ENCODE measurements at places on chromosomes 12 and 14.

- DNase-seq, result no peak
Measured at GRCh38 chr12:32148372-32148771, 41.7 kb downstream of the BICD1 start.

GRCh38 chr14:93228550-93228949 lies 21.5 kb downstream of the UBR7 start:
- DNase-seq, result no peak

DNA sequence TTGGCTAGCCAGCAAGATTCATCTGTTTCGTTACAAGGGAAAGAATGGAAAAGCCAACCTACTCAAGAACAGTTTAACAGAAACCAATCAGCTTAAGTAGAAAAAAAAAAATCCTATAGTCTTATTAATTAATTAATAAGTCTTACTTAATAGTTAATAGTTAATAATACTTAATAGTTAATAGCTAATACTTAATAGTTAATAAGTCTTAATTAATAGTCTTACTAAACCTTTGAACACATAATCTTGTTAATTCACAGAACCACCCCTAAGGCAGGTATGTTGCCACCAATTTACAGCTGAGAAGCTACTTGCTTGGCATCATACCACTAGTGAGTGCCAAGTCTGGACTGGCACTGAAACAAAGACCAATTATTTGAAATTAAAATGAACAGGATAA lies 19.9 kb downstream of the MFAP5 start:
- DNase-seq, result no peak

- DNase-seq, result peak; percentile 88
Measured at GRCh38 chr12:62631471-62632410, 165.1 kb downstream of the MON2 start.

- no peak for DNase-seq
Measured at GRCh38 chr12:49973361-49973830, 649 bp downstream of the AQP6 start.

DNA sequence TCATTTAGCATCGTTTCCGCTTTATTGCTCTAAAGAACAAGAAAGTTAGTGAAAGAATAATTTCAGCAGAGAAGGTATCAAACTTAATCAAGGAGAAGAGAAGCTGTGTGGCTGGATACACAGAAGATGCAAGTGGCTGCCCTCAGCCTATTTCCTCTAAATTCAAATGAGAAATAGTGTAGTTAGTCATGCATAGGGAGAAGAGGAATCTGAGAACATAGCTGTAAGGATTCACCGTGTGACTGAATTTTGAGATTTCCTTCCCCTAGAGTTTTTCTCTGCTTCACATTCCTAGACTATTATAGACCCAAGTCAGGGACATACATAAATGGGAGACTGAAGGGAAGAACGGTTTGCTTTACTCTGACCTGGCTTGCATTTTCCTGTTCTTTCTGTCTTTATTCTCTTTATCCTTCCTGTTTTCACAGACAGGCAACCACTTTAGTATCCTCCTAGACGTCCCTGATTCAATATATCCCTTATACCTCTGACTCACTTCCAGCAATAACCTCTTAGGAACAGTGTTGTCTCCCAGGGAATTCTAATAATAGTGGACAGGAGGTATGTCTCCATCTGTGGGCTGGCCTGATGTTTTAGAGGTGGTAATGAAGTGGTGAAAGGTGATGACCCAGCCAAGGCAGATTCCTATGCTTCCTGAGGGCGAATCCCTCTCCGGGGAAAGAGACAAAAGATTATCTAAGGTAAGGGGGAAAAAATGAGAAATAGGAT lies 7.0 kb downstream of the RNASE10 start:
- no peak for DNase-seq

DNA sequence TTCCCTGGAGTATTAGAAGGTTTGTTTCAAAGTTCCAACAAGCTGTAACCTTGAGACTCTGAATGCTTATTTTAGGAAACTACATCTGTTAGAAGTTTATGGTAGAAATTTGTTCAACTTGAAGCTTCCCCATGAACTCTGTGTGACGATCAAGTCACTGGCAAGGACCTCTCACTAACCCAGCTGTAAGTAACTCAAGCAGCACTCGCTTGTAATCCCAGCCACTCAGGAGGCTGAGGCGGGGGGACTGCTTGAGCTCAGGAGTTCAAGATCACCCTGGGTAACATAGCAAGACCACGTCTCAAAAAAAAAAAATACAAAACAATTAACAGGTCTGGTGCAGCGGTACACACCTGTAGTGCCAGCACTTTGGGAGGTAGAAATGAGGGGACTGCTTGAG lies 25.6 kb downstream of the TESC start:
- no peak for DNase-seq

DNA sequence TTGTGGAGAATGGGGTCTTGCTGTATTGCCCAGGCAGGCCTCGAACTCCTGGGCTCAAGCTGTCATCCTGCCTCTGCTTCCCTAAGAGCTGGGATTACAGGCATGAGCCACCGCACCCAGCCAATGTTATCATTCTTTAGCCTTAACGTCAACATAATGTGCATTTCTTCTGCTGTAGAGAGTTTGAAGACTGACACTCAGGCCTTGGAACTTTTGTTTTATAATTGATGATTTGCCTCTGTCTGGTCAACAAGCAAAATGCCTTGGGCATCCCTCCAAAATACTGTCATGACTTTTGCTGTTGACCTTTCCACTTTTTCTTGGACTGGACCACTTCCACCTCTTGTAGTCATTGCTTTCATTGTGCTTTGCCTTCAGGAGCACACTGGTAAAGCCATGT lies 29.0 kb downstream of the FAM234B start:
- DNase-seq, result no peak

- DNase-seq, result no peak
Measured at GRCh38 chr12:27426743-27427487, 19.6 kb upstream of the SMCO2 start.

DNA sequence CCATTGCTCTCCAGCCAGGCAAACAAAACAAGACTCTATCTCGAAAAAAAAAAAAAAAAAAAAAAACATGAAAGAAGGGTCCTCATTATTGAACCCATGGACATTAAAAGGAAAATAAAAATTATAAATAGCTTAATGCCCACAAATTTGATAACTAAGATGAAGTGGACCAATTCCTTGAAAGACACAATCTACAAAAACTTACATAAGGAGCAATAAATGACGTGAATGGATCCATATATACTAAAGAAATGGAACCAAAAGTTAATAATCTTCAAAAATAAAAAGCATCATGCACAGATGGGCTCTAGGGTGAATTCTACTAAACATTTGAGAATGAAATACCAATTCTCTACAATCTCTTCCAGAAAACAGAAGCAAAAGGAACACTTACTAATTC lies 47.7 kb upstream of the AP4S1 start:
- no peak for DNase-seq

- DNase-seq, result no peak
Measured at GRCh38 chr12:131987552-131987951, 37.8 kb downstream of the EP400 start.

DNA sequence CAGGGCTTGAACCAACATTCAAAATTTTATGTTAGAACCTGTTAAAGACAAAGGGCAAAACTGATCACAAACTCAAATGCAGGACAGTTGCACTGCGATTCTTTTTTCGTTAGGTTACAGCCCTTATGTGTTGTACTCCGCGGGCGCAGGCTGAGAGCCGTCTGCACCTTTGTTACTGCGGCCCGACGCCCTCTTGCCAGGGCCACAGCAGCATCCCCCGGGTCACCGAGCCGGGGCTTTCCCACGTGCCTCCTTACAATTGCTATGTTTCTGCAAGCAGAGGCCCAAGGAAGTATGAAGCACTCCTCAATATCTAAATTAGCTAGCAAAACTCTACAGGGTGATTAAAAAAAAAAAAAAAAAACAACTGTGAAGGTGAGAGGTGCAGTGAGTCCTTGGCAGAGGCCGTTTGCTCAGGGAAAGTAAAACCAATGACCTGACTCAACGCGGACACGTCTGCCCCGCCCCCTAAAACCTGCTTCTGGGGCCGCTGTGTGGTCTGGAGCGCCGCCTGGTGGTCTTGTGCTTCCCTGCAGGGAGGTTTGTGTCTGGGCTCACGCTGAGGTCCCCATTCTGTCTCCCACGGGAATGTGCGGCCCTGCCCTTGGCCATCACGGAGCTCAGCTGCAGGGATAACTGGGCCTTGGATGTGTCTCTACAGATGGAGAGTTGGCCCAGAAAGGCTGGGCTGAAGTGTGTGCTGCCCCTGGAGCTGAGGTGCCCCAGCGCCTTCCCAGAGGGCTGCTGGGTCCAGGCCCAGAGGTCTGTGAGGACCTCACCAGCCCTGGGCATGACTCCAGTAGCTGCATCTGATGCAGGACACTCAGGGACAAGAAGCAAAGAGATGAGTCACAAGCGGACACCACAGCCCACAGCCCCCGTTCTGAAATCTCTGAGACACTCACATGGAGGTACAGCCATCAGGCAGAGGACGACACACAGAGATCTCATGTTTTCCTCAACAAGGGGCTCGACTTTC lies 418.5 kb downstream of the TMEM121 start:
- DNase-seq, result no peak

DNA sequence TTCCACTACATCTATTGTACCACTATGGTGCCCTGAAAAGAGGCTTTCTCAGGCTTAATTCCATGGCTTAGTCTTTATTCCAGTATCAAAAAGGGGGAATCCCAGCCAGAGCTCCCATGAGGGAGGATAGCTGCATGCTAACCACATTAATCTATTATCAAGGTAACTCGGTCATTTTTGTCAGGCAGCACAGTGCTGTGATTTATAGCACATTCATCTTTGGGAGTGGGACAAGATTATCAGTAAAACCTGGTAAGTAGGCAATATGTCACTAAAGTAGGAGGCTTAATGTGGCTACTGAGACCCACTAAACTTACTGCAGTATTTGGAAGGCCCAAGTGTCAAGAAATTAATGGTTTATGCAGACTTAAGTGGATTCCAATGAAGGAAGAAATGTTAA lies 58.9 kb downstream of the DAD1 start:
- no peak for DNase-seq

GRCh38 chr12:25792031-25792430 lies 166.5 kb upstream of the RASSF8 start:
- DNase-seq, result no peak

DNA sequence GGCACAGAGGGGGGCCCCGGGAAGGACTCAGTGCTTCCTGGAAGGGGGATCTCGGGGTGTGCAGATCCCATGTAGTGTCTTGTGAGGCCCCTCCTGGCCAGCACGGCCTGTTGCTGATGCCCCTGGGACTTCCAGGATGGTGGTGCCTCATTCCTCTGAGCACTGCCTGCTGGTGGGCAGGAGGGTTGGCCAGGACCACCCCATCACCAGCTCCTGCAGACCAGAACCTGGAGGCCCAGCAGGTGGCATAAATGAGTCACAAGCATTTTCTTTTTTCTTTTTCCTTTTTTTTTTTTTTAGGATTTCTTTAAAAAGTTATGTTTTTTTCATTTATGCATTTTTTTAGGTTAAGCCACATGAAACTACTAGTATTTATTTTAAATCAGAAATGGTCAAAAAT lies 8.0 kb downstream of the MMP17 start:
- no peak for DNase-seq

GRCh38 chr12:115815924-115816323 lies 461.6 kb downstream of the MED13L start:
- DNase-seq, result no peak

- DNase-seq, result no peak
Measured at GRCh38 chr14:56730538-56731145, 79.6 kb downstream of the OTX2 start.

- no peak for DNase-seq
Measured at GRCh38 chr14:25520821-25521220, 470.9 kb upstream of the STXBP6 start.

- DNase-seq, result no peak
Measured at GRCh38 chr14:52002542-52002941, 13.2 kb downstream of the RTRAF start.

- no peak for DNase-seq
Measured at GRCh38 chr14:62079038-62079437, 316.8 kb downstream of the SNAPC1 start.

DNA sequence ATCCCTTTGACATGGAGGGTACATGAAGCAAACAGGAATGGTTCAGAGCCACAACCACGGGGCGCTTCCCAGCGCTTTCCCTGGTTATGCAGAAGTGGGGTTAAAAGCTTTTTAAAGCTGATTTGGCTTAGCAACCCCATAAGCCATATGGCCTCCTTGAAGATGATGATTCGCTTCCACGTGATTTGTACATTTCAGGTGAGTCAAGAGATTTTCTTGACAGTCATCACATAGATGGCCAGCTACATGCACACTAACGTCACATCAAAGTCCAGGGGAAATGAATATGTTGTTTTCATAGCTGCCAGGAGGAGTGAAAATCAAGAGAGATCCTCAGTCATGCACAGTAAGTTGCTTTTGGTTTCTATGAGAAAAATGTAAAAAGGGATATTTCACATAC lies 309.7 kb downstream of the TMEM132D start:
- no peak for DNase-seq

GRCh38 chr14:63248211-63248610 lies 44.0 kb downstream of the RHOJ start:
- DNase-seq, result no peak

- peak; percentile 47 for DNase-seq
Measured at GRCh38 chr14:32254952-32255679, 52.0 kb upstream of the RNU6-8 start.

DNA sequence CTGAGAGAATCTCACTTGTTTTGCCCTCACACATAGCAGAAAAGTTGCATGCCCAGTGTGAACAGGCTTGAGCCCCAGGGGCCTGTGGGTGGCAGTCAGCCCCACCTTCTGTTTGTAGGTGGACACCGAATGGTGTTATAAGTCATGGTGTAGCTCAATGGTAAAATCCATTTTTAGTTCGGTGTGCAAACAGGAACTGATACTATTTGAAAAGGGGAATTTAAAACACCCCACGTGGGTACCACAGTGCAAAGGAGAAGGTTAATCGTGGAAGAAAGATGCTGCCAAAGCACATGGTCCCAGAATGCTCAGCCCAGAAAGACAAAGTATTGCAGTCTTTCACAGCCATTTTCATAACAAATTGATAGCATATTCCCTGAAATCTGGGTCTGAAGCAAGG lies 71.8 kb upstream of the GZMB start:
- no peak for DNase-seq

GRCh38 chr12:6538420-6539313 lies 4.3 kb downstream of the GAPDH start:
- no peak for DNase-seq

DNA sequence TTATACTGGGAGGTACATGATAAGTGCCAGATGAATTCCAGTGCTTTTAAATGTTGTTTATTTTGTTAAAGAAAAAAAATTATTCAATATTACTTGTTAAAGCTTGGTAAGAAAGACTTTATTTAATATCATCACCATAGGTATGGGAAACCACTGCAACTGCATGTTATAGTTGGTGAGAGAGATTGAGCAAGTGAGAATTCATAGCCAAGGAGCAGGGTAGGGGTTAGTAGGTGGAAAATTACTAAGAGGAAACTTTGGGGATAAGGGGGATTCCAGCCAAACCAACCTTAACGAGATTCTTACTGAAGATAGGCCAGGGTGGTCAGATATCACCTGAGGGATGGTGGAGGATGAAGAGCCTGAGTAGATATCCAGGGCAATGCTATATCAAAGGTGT lies 38.4 kb downstream of the SLC16A7 start:
- no peak for DNase-seq
